Panc1 (cell line): ENCODE measurements at places on chromosomes 1 and 21. TPM values are rescaled to one million over a fixed set of nuclear protein-coding genes. Genes with fewer than 3 reads are reported as not detected.

The SPRR1B gene
- total RNA-seq = not detected

The ACTL8 gene
- total RNA-seq = not detected

The FCAMR gene
- total RNA-seq = not detected

The SLC2A5 gene
- 0.26 TPM for total RNA-seq

The FAM72A gene
- total RNA-seq = 29.2 TPM

DNA sequence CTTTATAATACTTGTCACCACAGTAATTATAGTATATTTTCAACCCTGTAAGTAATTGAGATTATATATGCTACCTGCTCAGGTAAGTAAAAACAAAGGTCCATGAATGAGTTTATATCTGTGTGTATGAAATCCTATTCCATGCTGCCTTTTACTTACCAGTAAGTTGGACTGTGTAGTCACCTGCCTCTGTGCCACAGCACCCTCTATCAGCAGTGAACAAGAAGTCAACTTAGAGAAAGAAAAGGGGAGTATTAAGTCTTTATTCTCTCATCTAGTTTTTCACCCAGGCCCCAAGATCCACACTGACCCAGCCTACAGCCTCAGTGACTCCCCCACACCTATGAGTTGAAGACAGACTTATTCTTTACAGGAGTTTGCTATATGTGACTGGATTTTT, 36.9 kb upstream of the IFI16 start:
- no peak for DNase-seq
- H3K4me1 ChIP-seq = no peaks in the 10 kb centered on the region
- H3K36me3 ChIP-seq = no peaks in the 10 kb centered on the region
- H3K4me3 ChIP-seq = no peak overlapping the region
- H3K27ac ChIP-seq = no peak overlapping the region
